ENCODE measurements at places on chromosomes 2 and 18.

DNA sequence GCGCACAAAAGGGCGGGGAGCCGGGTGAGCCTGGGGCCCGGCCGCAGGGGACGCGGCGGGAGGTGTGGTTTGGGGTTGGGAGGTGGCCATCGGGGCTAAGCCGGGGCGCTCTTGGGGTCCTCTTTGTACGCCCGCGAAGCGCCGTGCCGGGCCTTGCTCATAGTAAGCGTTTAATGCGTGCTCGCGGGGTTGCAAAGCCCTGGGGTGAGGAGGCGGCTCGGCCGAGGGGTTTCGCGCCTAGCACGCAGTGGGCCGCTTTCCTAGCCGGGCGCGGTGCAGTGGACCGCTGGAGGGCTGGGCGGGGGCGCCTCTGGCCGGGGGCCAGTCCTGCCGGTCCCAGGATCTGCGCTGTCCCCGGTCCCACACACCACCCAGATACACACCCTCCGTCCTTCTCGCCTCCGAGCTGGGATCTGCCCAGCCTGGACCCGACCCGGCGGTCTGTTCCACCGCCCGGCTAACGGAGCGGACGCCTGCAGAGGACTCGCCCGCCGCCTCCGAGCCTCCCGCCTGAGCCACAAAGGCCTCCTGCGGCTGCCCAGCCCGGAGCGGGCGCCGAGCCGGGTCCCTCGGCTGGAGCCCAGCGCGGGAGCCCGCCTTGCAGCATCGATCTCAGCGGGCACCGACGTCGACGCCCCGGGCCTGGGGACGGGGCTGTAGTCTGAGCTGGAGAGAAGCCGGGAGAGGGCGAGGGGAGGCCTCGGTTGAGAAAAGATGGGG, 564 bp downstream of the DPYSL5 start:
- DNase-seq = no peak

- DNase-seq = no peak
Measured at GRCh38 chr2:166900700-166901099, 12.4 kb downstream of the XIRP2 start.

- DNase-seq = no peak
Measured at GRCh38 chr18:78637442-78638402, 341.9 kb upstream of the SALL3 start.

DNA sequence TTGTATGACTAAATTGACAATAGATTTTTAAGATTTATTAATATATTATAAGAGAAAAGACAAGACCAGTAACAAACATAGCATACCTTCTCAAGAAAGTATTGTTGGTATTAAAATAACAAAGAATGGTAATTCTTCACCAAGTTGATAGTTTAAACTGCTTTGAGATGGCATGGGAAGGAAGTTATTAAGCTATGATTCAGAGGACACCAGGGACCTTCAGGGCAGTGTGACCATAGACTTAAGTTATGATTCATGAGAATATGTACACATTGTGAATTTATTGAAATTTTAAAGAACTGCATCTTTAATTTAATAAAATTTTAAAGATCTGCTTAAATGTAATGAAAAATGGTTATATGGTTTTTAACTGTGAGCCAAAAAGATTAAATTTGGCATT, 205.7 kb downstream of the DSEL start:
- peak; percentile 41 for DNase-seq

GRCh38 chr2:66665124-66665984, 230.4 kb downstream of the MEIS1 start:
- DNase-seq = no peak

DNA sequence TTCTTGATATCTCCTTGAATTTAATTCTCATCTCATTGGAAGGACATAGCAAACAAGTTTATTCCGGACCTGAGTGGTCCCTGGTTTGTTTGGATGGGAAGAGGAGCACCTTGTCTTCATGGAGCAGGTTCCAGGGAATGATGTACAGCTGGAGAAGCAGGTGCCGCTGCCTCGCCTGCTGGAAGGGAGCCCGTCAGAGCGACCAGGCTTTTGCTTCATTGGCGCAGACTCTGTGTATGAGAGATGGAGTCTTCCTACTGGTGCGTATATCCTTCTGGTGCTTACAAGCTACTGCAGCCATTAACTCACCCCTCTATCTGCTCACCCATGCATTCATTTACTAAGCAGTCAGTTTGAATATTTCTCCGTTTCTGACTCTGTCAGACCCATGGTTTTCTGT, 11.6 kb upstream of the ALLC start:
- DNase-seq = no peak

DNA sequence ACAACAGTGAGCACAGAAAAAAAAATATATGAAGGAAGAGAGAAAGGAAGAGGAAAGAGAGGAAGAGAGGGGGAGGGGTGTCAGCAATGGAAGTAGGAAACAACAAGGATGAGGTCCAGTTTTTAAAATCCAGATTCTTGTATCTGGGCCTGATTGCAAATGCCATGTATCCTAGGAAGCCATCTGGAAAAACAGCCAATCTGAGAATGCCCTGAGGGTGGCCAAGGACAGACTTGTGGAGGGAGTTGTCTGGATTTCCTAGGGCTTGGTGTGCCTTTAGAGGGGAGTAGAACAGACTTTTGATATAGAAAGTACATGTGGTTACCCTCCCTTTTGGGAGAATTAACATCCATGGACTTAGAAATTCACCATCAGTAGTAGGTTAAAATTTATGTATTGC, 47.1 kb downstream of the PRKCE start:
- no peak for DNase-seq

- DNase-seq = peak; percentile 5
Measured at GRCh38 chr18:54805571-54806334, 22.5 kb upstream of the RAB27B start.

DNA sequence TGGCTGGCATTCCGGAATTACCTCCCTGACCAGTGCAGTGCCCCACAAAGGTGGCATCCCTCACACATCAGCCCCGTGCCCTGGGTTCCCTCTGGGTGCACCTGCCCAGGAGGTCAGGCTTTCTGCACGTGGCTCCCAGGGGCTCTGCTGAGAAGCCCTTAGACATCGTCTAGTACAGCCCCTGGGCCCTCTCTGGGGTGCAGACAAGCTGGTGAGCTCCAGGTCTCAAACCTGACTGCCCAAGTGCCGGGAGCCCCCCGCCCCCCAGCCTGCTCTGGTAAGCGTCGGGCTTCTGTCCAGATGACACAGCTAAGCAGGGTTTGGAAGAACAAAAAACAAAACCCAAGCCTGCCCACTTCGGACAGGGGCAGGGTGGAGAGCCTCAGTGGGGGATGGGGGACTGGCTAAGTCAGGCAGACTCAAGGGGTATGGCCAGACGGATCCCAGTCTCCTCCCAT, 20.2 kb downstream of the TWIST2 start:
- no peak for DNase-seq

GRCh38 chr2:66201242-66201641, 233.7 kb upstream of the MEIS1 start:
- DNase-seq = no peak

All from SW 1271 (cell line).